ENCODE measurements at places on chromosomes 6 and 20.

- no peak for DNase-seq
Measured at GRCh38 chr6:163525926-163526325, 111.4 kb downstream of the QKI start.

DNA sequence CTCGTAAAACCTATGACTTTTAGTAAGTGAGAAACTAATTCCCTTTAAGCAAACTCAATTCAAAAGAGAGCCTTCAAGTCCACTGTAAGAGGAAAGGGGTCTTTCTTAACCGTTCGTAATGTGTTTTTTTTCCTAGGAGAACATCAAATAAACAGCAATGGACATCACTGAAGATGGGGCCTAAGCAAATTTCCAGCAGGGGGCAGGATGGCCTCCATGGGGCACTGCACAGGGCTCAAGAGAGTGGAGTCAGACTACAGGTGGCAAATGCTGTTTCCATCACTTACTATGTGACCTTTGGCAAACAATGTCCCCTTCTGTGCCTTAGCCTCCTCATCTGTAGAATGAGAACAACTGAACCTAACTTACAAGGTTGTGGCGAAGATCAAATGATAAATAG lies 88.7 kb downstream of the ARHGAP18 start:
- no peak for DNase-seq

- DNase-seq: no peak
Measured at GRCh38 chr6:167706313-167707109, 120.2 kb upstream of the AFDN start.

- DNase-seq: no peak
Measured at GRCh38 chr6:1592852-1593251, 16.9 kb upstream of the FOXC1 start.
